ENCODE measurements at places on chromosomes 3 and 15.

DNA sequence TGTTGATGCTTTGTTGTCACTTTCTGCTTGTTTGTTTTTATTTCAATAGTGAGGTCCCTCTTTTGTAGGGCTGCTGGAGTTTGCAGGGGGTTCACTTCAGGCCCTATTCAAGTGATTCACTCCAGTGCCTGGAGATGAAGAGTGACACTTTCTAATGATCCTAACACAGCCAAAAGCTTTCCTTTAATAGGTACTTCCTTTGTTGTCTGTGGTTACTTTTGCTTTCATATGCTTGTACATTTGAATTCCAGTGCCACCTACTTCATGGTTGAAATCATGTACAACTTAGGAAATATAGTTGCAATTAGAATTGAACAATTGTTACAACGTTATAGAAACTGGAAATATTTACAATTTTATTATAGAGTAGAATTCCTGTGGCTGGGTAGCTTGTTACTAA is 466.8 kb upstream of the EPHA3 start:
- DNase-seq, result no peak

DNA sequence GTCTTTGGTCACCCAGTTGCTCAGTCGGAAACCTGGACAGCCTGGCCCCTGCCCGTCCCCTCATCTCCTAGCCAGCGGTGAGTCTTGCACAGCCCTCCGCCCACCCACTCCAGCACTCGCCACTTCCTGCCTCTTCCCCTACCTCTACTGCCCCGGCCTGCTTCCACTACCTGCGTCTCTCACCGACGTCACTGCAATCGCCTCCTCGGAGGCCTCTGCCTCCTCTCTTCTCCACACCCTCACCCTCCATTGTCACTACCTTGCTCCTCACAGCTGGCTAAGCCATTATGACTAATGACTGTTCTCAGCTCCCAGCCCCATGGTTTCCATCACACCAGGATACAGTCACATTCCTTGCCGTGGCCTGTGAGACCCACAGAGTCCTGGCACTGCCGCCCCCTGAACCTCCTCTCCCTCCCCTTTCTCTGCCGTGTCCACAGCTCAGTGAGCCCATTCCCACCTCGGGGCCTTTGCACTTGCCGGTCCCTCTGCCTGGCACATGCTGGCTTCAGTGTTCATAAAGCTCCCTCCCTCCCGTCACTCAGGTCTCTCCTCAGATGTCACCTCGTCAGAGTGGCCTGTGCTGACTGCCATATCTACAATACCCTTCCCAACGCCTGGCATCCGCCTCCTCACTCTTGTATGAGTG is 104.8 kb downstream of the FBLN2 start:
- no peak for DNase-seq

DNA sequence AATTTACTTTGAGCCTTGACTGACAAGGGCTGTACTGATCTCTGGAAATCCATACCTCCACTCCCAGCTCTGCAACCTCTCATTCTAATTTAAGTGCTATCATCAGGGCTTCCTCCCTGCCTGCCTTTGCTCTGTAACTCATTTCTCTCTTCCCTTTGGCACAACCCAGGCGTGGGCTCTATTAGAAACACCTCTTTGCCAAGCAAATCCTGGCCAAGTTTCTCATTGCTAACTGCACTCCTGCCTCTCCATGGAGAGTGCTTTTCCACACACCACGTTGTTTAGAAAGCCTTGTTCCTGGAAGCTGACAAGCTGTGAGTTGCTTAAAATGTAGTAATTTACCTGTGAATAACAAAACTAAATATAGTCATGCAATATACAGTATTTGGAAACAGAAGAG is 20.1 kb upstream of the FSTL1 start:
- DNase-seq, result no peak

DNA sequence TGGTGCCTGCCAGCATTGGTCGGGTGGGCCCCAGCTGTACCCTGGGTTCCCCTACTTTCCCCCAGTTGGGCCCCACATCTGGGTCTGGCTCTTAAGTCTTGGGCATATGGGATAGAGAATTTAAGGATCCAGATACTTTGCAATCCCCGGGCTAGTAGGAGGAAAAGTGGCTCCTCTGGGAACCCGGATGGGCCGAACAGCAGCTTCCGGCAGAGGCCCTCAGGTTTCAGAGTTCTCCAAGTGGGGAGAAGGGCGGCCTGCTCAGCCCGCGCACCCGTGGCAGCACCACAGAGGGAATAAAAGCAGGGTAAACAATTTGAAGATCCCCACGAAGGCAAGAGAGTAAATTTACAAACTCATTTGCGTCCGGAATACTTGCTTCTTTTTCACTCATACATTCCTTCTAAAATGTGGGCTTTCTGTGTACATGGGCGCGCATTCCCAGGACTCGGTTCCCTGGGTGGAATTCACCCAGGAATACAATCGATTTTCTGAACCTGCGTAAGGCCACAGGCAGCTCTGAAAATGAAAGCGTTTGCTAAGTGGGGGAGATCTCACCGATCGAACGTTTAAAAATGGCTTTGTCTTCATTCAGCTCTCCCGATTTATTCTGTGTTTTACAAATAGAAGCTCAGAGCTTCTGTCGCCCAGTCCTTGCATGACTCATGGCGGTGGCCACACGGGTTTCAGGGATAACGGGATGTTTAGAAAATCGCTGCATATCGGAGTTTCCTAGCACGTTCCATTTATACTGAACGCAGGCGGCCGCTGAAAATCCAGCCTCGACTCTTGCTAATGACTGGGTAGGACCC is 74.0 kb upstream of the POLG start:
- DNase-seq, result no peak

GRCh38 chr3:129690406-129690805 is 83.9 kb upstream of the PLXND1 start:
- no peak for DNase-seq

GRCh38 chr15:94168250-94168649 is 63.1 kb upstream of the MCTP2 start:
- DNase-seq, result no peak

Measured in psoas muscle (tissue), 8 donors.